ENCODE measurements at places on chromosomes 5 and 9.

DNA sequence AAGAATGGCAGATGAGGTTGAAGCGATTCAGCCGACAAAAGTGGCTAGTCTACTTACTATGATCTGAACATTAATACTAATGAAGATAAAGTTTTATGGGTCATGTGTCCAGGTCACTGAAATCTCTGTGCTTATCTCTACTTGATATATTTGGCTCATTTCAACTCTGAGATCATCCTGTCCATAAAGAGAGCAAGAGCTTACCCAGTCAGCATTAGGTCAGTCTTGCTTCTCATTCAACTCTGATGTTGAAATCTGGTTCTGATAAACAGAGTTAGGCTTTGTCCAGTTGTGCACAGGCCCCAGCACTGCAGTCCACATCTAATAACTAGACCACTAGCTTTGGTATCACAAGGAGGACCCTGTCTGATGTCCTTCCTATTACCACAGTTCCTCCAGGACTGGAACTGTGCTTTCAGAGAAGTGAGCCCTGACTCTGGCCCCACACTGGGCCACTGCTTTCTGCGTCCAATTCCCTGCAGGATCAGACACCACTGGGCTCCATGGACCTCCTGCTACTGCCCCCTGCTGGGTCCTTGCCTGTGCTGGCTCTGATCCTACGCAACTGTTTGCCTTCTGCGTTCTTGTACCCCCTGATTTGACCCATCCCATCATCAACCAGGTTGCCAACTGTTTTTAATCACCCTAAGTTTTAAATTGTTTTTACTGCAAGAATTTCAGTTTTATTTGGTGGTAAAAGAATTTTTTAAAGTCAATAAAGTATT lies 23.7 kb upstream of the FAM120A start:
- DNase-seq, result no peak

GRCh38 chr5:10266137-10266536 lies 16.1 kb downstream of the CCT5 start:
- DNase-seq, result no peak

DNA sequence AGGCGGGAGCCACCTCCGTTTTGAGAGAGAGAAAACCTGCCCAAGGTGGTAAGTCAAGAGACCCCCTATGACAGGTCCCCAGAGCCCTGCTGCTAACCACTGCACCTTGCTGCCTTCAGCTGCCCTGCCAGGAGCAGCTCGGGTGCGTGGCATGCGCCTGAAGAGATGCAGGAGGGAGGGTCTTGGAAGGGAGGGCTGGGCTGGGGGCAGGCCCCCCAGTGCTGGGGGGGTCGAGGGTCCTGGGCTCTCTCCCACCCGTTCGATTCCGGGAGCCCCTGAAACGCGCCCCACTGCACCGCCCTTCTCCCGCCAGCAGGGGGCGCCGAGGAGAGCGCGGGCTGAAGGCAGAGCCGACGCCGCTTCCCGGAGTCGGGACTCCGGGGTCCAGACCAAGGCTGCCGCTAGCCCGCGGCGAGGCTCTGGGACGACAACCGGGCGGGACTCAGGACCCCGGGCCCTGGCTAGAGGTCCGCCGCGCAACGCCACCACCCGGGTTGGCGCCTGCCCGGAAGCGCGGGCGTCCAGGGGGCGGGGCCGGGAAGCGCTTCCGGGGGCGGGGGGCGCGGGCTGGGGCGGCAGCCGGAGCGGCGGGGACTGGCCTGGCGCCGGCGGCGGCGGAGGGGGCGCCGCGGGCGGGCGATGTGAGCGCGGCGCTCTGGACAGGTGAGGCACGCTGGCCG lies at the start of gene ZBTB34:
Gene ZBTB34, plus strand, starts transcription at position 563 of the 680 bp plus-strand sequence. CDS start 18,761 bp downstream, outside the sequence.
- peak; percentile 62 for DNase-seq

DNA sequence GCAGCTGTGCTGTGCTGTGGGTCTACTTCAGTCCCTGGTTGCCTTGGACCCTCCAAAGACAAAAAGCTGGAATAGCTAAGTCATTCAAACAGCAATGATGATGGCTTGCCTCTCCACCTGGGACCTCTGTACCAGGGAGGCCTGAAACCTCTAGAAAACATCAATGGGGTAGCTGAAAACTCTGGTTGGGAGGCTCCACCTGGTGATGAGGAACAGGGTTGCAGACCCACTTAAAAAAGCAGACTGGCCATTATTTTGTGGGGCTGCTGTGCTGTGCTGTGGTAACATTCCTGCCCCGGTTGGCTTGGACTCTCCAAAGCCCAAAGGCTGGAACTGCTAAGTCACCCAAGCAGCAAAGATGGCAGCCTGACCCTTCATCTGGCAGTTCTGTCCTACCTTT lies 839.3 kb upstream of the ARRDC3 start:
- no peak for DNase-seq

- DNase-seq, result no peak
These were observed 138.4 kb downstream of the GADD45G start for GRCh38 chr9:89743216-89743572.

Measured in cardiac fibroblast (primary cell).